IMR-90 (cell line): ENCODE measurements at places on chromosomes 4 and X. TPM values are rescaled to one million over a fixed set of nuclear protein-coding genes. Genes with fewer than 3 reads are reported as not detected.
A peak's percentile ranks its signal among the peaks of the same experiment; 100 is the strongest.

DNA sequence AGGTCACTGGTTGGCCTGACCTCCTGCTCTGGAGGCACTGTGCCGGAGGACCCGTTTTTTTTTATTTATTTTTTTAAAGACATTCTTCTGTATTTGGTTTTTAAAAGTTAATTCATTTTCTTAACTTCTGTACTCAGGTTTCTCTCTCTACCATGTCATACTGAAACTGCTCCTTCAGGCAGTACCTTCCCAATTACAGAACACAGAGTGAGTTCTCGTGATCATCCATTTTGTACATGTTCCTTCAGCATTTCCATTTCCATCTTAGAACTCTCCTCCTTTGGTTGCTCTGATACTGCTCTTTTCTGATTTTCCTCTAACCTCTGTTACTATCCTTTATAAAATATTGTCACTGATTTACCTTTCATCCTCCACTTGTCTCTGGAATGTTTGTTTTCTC, 17.9 kb downstream of the UBE2K start:
- no peaks in the 10 kb centered on the region for H3K27me3 ChIP-seq
- DNase-seq, result no peak
- H3K27ac ChIP-seq, result no peak overlapping the region
- peaks cover 13% of the 10 kb centered on the region for H3K4me1 ChIP-seq

- no peak overlapping the region for H3K27ac ChIP-seq
- no peaks in the 10 kb centered on the region for H3K27me3 ChIP-seq
- no peaks in the 10 kb centered on the region for H3K36me3 ChIP-seq
- DNase-seq, result no peak
These were observed 122.1 kb downstream of the TBL1X start for GRCh38 chrX:9586992-9587392.

- DNase-seq, result no peak
- H3K4me1 ChIP-seq, result no peaks in the 10 kb centered on the region
- H3K36me3 ChIP-seq, result no peaks in the 10 kb centered on the region
- no peak overlapping the region for H3K27ac ChIP-seq
- H3K27me3 ChIP-seq, result no peaks in the 10 kb centered on the region
These were observed 125.0 kb downstream of the TEX13C start for GRCh38 chrX:125444659-125445058.

DNA sequence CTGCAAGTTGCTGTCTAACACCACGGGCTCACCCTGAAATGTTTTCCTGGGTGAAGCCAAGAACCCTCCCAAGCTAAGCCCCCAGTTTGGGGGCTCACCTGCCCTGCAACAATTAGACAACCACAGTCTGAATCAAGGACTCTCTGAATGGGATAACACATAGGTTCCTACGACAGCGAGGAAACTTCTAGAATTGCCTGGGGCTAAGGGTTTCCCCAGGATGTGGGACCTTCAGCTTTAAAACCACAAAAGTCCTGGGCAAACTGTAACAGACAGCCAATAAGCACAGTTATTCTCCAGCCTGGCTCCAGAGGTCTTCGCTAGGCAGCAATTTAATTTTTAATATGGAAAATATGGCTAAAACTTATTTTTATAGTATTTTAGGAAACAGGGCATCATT, 162.6 kb downstream of the PRKX start:
- no peak overlapping the region for H3K27ac ChIP-seq
- peaks cover 5% of the 10 kb centered on the region for H3K4me1 ChIP-seq
- no peak for DNase-seq
- no peak overlapping the region for H3K4me3 ChIP-seq
- no peaks in the 10 kb centered on the region for H3K36me3 ChIP-seq
- H3K27me3 ChIP-seq, result no peaks in the 10 kb centered on the region

- H3K4me1 ChIP-seq, result peaks cover 6% of the 10 kb centered on the region
- no peaks in the 10 kb centered on the region for H3K27me3 ChIP-seq
- DNase-seq, result no peak
- H3K36me3 ChIP-seq, result no peaks in the 10 kb centered on the region
- no peak overlapping the region for H3K4me3 ChIP-seq
These were observed 228.5 kb downstream of the PTTG2 start for GRCh38 chr4:38188631-38189101.

DNA sequence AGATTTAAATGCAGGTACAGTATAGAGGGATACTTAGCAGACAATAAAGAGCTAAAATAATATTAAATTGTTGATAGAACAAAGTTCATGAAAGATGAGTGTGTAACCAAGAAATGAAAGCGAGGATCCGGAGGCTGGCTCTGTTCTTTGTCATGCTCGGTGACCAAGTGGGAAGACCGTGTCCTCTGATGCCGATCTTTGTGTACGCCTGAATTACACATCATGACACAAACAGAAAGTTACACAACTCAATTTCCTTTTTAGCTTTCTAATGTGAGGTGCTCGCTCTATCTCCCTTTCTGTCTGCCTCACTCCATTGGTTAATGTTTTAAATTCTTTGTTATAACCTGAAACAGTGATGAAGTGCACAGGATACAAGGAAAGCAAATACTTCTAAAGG, 114.8 kb upstream of the NEIL3 start:
- no peak overlapping the region for H3K4me3 ChIP-seq
- no peaks in the 10 kb centered on the region for H3K27me3 ChIP-seq
- peaks cover 2% of the 10 kb centered on the region; the same call in 1 of the 2 replicates for H3K4me1 ChIP-seq
- no peak overlapping the region for H3K27ac ChIP-seq
- H3K36me3 ChIP-seq, result no peaks in the 10 kb centered on the region
- DNase-seq, result no peak

DNA sequence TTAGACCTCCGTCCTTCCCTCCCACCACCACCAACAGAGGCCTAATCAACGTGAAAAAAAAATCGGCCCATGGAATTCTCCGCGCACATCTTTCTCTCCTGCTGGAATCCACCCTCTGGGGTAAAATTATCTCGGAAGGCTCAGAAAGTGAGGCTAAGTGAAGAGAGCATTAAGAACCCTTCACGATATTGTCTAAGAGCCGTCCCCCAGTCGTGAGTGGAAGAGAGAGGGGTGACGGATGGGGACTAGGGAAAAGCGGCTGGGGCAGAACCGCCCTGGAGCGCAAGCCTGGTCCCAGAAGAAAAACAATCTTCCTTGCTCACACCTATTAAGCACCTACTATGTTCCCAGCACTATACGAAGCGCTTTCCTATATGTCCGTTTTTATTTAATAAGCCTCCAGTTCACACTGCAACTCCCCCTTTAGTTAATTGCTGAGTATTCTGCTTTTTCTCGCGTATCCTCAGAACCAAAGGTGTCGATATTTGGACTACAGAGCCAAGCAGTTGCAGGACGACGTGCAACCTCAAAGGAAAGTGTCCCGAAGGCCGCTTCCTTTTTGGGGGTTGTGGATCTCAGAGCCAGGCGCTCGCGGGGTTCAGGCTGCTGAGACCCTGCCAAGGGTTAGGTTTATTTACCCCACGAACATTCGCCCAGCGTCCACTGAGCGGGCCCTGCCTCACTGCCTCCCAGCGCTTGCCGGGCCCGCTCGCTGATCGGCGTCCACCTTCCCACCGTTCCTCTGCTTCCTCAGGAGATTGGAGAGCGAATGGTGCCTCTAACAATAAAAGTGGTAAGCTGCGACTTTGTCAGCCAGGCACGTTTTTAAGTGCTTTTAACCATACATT, 889 bp downstream of the MGARP start:
- peak overlapping the region; percentile 33 for H3K27ac ChIP-seq
- H3K27me3 ChIP-seq, result no peaks in the 10 kb centered on the region
- H3K4me3 ChIP-seq, result peak overlapping the region; percentile 60
- 0 out of 2 replicates have a peak, but pooled peaks cover 1% of the 10 kb centered on the region for H3K36me3 ChIP-seq
- H3K4me1 ChIP-seq, result peaks cover 3% of the 10 kb centered on the region

GRCh38 chrX:107135049-107135964, 16.7 kb upstream of the RBM41 start:
- peaks cover 3% of the 10 kb centered on the region for H3K27me3 ChIP-seq
- no peak overlapping the region for H3K27ac ChIP-seq
- H3K4me1 ChIP-seq, result no peaks in the 10 kb centered on the region
- no peaks in the 10 kb centered on the region for H3K36me3 ChIP-seq
- H3K4me3 ChIP-seq, result no peak overlapping the region
- peak; percentile 54 for DNase-seq

- peak; percentile 33 for DNase-seq
- no peak overlapping the region for H3K4me3 ChIP-seq
- no peaks in the 10 kb centered on the region for H3K36me3 ChIP-seq
- H3K4me1 ChIP-seq, result no peaks in the 10 kb centered on the region
- H3K27ac ChIP-seq, result no peak overlapping the region
These were observed 406.6 kb downstream of the PCDH10 start for GRCh38 chr4:133555671-133556070.

- no peak overlapping the region for H3K4me3 ChIP-seq
- no peak overlapping the region for H3K27ac ChIP-seq
- no peaks in the 10 kb centered on the region for H3K27me3 ChIP-seq
- H3K4me1 ChIP-seq, result peaks cover 8% of the 10 kb centered on the region
- H3K36me3 ChIP-seq, result peaks cover 17% of the 10 kb centered on the region
- no peak for DNase-seq
These were observed 6.1 kb downstream of the FAT1 start for GRCh38 chr4:186717556-186717955.

The BEX5 gene
- total RNA-seq, result not detected in 2 replicates

DNA sequence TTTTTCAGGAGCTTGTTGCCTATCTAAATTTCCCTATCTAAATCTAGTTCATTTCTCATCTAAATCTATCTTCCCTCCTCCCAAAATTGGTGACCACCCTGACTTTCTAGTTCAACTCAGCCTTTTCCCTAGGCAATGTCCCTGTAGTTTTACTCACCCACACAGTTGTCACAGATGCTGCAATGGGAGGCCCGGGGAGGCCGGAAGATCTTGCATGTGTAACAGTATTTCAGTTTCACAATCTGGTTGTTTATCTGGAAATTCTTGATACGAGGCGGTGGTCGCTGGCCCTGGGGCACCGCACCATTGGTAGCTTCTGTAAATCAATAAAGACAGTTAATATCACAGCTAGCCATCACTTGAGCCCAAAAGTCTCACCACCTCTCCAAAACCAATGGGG, 20.2 kb downstream of the ZDHHC9 start:
- H3K36me3 ChIP-seq, result peaks cover 8% of the 10 kb centered on the region; the same call in 1 of the 2 replicates
- peaks cover 2% of the 10 kb centered on the region; the same call in 1 of the 2 replicates for H3K4me1 ChIP-seq

- H3K36me3 ChIP-seq, result no peaks in the 10 kb centered on the region
- H3K27ac ChIP-seq, result peak overlapping the region; percentile 34
- H3K4me3 ChIP-seq, result no peak overlapping the region
These were observed 149.9 kb downstream of the CHIC2 start for GRCh38 chr4:53914313-53915016.

DNA sequence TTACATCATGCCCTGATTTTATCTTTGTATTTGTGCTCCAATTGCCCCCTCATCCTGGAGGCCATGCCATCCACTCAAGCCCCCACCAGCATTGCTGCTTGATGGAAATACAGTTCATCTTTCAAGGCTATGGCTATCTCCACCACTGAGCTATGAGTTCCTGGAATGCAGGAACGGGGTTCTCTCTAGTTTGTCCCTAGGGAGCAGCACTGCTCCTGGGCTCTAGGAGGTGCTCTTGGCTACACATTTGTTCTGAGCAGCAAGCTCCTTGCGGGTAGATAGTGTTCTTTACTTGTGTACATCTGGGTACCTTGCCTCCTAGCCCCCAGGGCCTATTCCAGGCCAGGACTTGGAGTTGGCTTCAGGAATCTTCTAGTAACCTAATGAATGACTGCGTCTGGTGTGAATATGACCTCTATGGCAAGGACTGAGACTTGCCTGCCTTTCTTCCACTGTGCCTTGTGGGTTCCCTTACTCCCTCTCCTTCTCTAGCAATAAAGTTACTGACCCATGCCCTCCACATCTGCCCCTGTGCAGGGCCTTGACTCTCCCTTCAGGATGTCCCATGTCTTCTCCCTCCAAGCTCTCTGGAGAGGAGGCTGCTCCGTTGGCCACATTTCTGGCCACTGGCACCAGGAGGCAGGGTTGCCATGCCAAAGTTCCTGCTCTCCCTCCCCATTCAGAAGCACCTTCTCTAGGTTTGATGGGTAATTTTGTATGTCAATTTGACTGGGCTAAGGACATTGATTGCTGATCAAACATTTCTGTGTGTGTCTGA, 7.6 kb downstream of the CITED1 start:
- peaks cover 66% of the 10 kb centered on the region for H3K27me3 ChIP-seq
- H3K4me3 ChIP-seq, result no peak overlapping the region
- no peaks in the 10 kb centered on the region for H3K36me3 ChIP-seq
- no peak overlapping the region for H3K27ac ChIP-seq
- no peak for DNase-seq

GRCh38 chr4:81460191-81460701, 11.5 kb downstream of the RASGEF1B start:
- H3K4me1 ChIP-seq, result peaks cover 2% of the 10 kb centered on the region; the same call in 1 of the 2 replicates
- peaks cover 7% of the 10 kb centered on the region; the same call in 1 of the 2 replicates for H3K27me3 ChIP-seq
- no peak for DNase-seq
- H3K27ac ChIP-seq, result no peak overlapping the region
- peaks cover 2% of the 10 kb centered on the region; the same call in 1 of the 2 replicates for H3K36me3 ChIP-seq

DNA sequence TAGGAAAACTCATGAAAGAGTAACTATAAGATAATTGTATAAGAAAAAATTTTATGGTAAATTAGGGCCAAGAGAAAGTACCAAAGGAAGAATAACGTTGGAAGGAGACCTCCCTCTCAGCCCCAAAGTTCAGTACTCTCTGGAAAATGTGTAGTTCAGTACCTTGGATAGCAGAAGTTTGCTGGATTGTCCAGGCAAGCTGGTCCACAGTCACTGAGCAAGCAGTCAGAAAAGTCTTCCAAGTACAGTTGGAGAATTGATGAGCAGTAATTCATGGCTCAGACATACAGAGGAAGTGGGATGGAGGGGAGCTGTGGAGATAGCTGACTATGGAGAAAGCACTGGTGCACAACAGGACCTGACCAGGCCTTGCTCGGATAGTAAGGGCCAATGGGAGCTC, 598.2 kb upstream of the NDST4 start:
- H3K27me3 ChIP-seq, result no peaks in the 10 kb centered on the region
- H3K4me3 ChIP-seq, result no peak overlapping the region
- no peak overlapping the region for H3K27ac ChIP-seq
- H3K36me3 ChIP-seq, result no peaks in the 10 kb centered on the region
- no peaks in the 10 kb centered on the region for H3K4me1 ChIP-seq

DNA sequence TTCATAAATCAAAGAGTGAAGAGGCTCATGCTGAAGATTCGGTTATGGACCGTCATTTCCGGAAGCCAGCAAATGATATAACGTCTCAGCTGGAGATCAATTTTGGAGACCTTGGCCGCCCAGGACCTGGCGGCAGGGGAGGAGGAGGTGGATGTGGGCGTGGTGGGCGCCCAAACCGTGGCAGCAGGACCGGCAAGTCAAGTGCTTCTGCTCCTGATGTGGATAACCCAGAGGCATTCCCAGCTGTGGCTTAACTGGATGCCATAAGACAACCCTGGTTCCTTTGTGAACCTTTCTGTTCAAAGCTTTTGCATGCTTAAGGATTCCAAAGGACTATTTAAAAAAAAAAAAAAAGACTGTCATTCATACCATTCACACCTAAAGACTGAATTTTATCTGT, 44.0 kb upstream of the EFNB1 start:
- no peak overlapping the region for H3K27ac ChIP-seq
- peaks cover 19% of the 10 kb centered on the region for H3K27me3 ChIP-seq
- no peak for DNase-seq
- H3K4me1 ChIP-seq, result no peaks in the 10 kb centered on the region
- H3K36me3 ChIP-seq, result no peaks in the 10 kb centered on the region
- no peak overlapping the region for H3K4me3 ChIP-seq

- H3K27me3 ChIP-seq, result no peaks in the 10 kb centered on the region
- peaks cover 14% of the 10 kb centered on the region for H3K4me1 ChIP-seq
- no peak overlapping the region for H3K4me3 ChIP-seq
These were observed 15.8 kb downstream of the TRPC3 start for GRCh38 chr4:121936101-121936500.
